ENCODE measurements at places on chromosomes 6 and 20.

- DNase-seq: peak; percentile 34
Measured at GRCh38 chr20:13883425-13883824, 98.6 kb downstream of the NDUFAF5 start.

GRCh38 chr6:55182016-55182650 is 7.8 kb downstream of the HCRTR2 start:
- no peak for DNase-seq

- DNase-seq: no peak
Measured at GRCh38 chr6:31557443-31558317, 10.3 kb downstream of the NFKBIL1 start.

DNA sequence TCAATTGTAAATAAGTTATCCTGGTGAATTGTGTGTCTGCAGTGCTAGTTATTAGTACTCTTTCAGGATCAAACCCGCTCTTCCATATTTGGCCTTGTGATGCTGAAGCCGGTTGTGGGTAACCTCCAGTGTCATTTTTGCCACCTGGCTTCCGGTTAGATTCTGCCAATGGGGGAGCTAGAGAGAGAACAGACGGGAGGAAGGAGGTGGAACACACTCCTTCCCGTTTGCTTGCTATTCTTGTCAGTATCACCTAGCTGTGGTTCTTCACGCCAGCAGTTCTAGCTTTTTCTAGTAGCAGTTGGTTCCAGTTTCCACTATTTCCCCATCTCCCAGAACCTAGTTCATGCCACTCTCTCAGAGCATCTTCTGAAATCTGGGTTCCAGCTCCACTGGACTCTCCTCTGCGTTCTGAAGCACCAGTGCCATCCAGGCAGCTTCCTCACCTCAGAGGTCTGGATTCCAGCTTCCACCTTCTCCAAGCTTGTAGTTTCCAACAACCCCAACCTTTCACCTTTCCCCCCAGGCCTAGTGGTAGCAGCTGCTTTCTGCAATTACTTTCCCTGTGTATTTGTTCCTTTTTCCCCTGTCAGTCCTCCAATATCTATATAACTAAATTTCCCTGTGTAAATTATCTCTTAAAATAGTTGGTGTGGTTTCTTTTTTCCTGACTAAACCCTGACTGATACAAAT is 46.9 kb upstream of the LOC128125822 start:
- no peak for DNase-seq

DNA sequence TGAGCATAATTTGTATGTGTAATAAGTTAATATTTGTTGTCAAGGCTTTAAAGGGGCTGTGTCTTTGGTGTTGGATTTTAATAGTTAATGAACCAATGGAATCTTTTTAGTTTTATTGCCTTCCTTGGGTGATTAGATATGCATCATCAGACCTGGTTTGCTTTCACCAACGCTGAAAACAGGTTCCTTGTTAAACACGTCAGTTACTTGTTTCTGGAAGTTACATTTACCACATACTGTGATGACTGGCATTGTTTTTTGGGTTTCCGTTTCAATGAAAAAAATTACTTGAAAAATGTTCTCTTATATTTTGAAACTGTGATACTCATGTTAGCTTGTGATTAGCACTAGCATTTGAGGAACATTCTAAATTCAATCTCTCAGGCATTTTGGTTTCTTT is 58.6 kb upstream of the RNF144B start:
- DNase-seq: no peak

- no peak for DNase-seq
Measured at GRCh38 chr20:6783752-6784151, 16.3 kb downstream of the BMP2 start.

GRCh38 chr6:19638931-19639330 is 198.2 kb upstream of the ID4 start:
- no peak for DNase-seq

- peak; percentile 53 for DNase-seq
Measured at GRCh38 chr20:63857764-63858392, 3.4 kb upstream of the ABHD16B start.

DNA sequence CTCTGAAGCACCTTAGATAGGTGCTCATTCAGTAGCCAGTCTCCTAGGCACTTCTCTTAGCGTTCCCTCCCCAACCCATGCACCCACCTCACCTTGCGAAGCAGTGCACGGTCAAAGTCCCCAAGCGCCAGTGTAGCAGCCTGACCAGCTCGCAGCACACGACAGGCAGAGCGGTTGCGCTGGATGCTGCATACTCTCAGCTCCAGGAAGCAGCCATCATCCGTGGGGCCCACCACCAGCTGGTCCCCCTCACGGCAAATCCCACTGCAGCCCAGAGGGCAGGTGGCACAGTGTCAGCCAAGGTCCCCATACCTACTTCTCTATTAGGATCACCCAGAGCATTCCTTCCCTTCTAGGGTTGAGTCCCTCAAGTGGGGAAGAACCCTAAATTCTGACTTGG is 6.5 kb downstream of the GTPBP2 start:
- no peak for DNase-seq

DNA sequence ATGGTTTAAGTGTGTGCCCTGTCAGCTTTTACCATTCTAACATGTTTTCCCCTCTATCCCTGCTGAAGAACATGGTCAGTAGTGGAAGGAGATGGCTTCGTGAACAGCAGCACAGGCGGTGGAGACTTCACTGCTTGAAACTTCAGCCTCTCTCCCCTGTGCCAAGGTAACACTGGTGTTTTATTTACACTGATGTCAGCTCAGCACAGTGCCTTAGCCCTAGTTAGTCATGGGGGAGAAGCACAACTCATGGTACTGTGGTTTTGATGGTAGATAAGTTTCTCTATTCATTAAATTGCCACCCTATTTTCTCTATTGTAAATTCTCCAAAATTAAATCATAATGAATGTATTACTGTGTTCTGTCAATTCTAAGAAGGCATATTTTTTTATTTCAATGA is 56.6 kb downstream of the MTHFD1L start:
- no peak for DNase-seq

GRCh38 chr6:166720856-166721255 is 93.8 kb upstream of the RPS6KA2 start:
- DNase-seq: no peak

- no peak for DNase-seq
Measured at GRCh38 chr6:50899306-50899870, 80.7 kb downstream of the TFAP2B start.

GRCh38 chr20:54028276-54029011 is 42.0 kb downstream of the BCAS1 start:
- DNase-seq: no peak

DNA sequence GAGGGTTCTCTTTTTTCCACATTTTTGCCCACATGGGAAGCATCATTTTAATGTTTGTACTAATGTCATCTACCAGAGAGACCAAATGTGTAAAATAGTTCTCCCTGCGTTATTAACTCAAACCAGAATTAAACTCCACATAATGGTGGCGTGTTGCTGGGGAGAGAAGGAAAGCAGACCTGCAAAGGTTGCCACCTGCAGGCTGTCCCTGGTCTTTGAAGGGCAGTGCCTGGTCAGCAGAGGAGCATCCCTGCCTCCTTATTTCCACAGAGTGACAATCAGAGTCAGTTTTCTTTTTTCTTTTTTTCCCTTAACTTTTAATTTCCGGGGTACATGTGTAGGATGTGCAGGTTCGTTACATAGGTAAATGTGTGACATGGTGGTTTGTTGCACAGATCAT is 214.5 kb downstream of the TBX18 start:
- no peak for DNase-seq

DNA sequence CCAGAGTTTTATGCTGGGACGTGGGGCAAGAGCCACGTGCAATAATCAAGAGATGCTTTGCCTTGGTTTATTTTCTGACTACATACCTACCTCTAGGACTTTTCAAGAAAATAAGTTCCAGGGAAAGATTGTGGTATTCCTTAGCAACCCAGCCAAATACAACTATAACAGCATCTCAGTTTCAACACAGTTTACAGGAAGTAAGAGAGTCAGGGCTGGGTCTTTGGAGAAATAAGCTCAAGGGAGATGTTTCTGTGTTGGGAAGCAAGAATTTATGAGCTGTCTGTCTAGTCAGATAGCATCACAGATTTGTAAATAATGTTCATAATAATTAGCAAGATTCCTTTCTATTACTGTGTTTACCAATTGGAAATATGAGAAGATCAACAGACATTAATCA is 35.1 kb downstream of the MAP3K5 start:
- no peak for DNase-seq

DNA sequence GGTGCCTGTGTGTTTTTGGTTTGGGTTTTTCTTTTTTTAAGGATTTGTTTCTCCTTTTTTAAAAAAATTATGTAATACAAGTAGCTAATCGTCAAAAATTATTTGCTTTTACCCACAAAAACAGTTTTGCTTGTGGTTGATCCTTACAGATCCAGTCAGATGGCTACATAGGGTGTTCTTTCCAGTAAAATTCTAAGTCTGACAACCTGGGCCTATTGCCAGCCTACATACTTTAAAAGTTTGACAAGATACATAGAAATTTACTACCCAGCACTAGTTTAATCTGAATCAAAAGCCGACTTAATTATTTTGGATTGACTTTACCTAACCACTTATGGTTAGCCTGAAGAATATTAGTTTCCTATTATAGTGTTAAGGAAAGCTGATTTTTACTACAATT is 2.1 kb upstream of the SOX4 start:
- no peak for DNase-seq

DNA sequence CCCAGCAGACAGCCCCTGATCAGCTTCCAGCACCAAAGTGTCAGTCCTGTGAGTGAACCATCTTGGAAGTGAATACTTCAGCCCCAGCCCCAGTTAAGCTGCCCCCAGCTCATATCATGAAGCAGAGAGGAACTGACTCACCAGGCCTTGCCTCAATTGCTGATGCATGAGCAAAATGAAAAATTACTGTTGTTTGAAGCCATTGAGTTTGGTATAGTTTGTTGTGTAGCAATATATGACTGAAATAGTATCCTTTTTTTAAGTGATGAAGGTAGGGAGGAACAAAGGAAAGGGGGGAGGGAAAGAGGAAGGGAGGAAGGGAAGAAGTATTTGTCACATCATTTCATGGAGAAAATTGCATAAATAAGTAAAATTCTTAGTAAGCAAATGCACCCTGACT is 266.4 kb downstream of the MAFB start:
- DNase-seq: no peak

GRCh38 chr6:107941627-107942026 is 16.4 kb downstream of the SEC63 start:
- no peak for DNase-seq

- DNase-seq: no peak
Measured at GRCh38 chr6:137160763-137161162, 12.7 kb downstream of the IL22RA2 start.

DNA sequence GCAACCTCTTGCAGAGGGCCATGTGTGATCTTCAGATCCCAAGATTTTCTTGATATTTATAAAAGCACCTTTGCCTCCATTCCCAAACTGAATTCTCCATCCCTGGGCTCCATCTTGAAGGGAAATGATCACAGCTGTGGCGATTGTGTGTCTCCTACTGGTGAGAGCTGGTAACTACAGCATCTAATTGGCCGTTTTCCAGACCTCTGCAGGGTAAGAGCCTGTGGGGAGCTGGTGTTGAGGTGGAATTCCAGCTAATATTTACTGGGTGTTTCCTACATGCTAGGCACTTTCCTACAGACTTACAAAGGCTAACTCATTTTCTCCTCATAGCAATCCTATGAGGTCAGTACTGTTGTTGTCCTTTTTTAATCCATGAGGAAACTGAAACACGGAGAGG is 59.2 kb upstream of the FNDC1 start:
- DNase-seq: peak; percentile 55

DNA sequence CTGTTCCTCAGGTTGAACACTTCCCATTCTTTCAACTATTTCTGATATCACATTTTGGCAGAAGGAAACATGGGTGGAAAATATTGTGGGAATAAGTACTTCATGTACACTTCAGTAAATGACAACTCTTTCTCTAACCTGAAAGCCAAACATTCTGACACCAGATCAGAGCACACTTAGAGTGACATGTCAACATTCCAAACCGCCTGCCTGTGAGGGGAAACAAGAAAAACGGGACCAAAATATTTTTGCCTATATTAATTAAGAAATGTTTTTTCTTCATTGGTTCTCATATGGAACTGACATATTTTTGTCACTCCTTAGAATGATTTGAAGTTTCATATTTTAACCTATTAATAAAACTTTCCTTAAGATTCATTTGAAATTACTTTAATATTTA is 483.1 kb downstream of the MAFB start:
- DNase-seq: no peak

GRCh38 chr6:157631412-157631811 is 191.6 kb upstream of the SNX9 start:
- no peak for DNase-seq

DNA sequence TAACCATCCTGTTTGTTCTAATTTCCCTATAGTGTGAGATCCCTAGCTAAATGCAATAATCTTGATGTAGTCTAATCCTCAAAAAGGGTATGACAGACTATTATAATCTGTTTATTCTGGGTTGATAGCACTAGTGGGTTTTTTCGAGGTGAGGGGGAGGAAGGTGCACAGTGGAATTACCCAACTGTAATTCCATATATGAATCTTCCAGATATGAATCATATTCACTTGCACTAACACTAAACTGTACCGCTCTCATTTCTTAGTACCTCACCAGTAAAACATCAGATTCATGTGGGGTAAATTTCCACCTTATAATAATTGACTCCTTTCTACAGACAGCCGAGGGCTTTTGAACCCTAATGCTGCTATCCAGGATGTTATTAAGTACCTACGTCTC is 16.5 kb downstream of the NCOA7 start:
- no peak for DNase-seq

Data from NCI-H1417 (cell line).